Astrocyte (in vitro differentiated cells and primary cell): ENCODE measurements at places on chromosomes 2 and 18. TPM values are rescaled to one million over a fixed set of nuclear protein-coding genes. Genes with fewer than 3 reads are reported as not detected.

The MRPL44 gene
- 32.6 and 33.3 TPM in 2 replicates for total RNA-seq

The EFEMP1 gene
- 146 and 155 TPM in 2 replicates for total RNA-seq

The INPP1 gene
- 8.7 and 11.3 TPM in 2 replicates for total RNA-seq

The PID1 gene
- 10.7 and 13.6 TPM in 2 replicates for total RNA-seq

The FAM237A gene
- not detected in 2 replicates for total RNA-seq

The GBX2 gene
- total RNA-seq, result 1.2 and 1.8 TPM in 2 replicates

The IL36G gene
- total RNA-seq, result not detected in 2 replicates

DNA sequence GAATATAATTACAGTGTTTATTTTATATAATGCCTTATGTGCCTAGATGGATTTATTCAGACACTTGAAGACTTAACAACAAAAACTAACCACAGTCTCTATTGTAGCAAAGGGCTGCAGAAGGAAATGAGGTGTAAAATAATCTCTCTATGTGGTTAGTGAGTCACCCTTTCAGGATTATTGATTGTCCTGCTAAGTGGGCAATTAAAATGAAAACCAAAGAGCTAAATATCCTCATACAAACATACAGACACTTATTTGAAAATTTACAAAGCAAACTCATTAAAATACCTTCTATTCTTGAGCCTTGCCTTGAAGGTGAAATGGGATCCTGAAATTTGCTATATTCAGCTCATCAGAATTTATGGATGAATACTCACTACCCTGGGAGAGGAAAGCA lies 27.7 kb upstream of the DCC start:
- peak; percentile 74 for DNase-seq

DNA sequence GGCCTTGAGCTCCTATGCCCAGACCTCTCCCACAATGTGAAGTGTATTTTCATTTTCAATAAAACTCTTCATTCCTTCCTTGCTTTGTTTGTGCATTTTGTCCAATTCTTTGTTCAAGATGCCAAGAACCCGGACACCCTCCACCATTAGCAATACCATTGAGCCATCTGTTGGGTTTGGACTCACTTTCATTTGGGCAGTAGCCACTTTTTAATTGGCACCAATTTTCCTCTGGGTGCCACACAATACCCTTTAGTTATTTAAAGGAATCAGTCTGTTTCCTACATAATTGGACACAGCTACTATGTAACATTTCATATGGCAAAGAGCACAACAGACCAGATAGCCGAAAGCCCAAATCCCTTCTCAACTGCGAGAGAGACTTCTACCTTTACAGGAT lies 22.5 kb upstream of the SLC35G4 start:
- no peak for DNase-seq

- no peak for DNase-seq
Measured at GRCh38 chr2:234735829-234736228, 216.0 kb upstream of the SH3BP4 start.

GRCh38 chr2:70871398-70872211 lies 36.0 kb upstream of the CD207 start:
- DNase-seq, result peak; percentile 28

GRCh38 chr18:76495435-76496193 lies 572 bp upstream of the ZNF516 start:
- peak; percentile 56 for DNase-seq

DNA sequence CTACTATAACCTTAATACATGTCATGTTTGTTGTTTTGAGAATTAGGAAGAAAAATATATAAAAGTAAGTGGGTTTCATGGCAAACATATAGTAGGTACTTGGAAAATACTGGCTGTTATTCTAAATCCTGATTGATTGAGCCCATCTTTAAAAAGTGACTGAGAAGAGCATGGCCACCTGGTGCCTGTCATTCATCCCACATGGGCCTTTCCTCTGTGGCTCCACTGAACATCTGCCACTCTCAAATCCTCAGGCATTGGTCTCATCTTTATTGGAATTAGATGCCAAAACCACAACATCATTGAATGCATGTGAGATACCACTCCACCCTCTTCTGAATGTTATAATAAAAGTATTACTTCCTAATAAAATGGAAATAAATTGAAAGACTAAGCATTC lies 101.6 kb upstream of the TTN start:
- DNase-seq, result no peak

- DNase-seq, result no peak
Measured at GRCh38 chr2:54107903-54108615, 7.4 kb upstream of the ACYP2 start.

- no peak for DNase-seq
Measured at GRCh38 chr2:64392529-64392928, 61.4 kb upstream of the LGALSL start.
